ENCODE measurements at places on chromosomes 2 and 18.

GRCh38 chr2:235659767-235660322 lies 166.0 kb downstream of the AGAP1 start:
- no peak for DNase-seq

GRCh38 chr2:8506746-8507145 lies 175.1 kb upstream of the ID2 start:
- DNase-seq: no peak

- DNase-seq: no peak
These were observed 66.3 kb downstream of the SLC66A2 start for GRCh38 chr18:79884963-79885728.

- DNase-seq: no peak
These were observed 88.1 kb downstream of the THNSL2 start for GRCh38 chr2:88258208-88258607.

DNA sequence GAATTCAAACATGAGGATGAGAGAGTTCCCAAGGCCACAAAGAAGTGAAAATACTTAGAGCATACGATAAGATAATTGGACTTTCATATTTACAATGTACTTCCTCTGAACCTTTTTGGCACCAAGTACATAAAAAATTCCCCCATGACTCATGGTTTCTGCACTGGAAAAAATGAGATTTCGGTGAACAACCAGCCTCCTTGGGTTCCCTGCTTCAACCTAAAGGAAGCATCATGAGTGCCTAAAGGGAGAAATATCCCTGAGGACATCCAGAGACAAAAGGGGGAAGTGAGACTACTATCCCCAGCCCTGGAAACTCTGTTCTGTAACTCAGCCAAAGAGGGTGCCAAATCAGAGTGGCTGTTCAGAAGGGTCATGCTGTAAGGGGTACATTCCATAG lies 562.7 kb upstream of the SLC39A10 start:
- DNase-seq: no peak

GRCh38 chr2:3753561-3753960 lies 50.2 kb downstream of the DCDC2C start:
- no peak for DNase-seq

GRCh38 chr2:830419-831224 lies 120.0 kb upstream of the SNTG2 start:
- DNase-seq: no peak

- no peak for DNase-seq
These were observed 1010.9 kb upstream of the NXPH2 start for GRCh38 chr2:139790807-139791752.

Measured in stimulated activated CD4-positive, alpha-beta T cell treated with anti-CD3 and anti-CD28 coated beads, Interleukin-2, amount 100 ng/mL, for 4 hours (primary cell).